Erythroblast (primary cell): ENCODE measurements at places on chromosomes 13 and 19.
A peak's percentile ranks its signal among the peaks of the same experiment; 100 is the strongest.

DNA sequence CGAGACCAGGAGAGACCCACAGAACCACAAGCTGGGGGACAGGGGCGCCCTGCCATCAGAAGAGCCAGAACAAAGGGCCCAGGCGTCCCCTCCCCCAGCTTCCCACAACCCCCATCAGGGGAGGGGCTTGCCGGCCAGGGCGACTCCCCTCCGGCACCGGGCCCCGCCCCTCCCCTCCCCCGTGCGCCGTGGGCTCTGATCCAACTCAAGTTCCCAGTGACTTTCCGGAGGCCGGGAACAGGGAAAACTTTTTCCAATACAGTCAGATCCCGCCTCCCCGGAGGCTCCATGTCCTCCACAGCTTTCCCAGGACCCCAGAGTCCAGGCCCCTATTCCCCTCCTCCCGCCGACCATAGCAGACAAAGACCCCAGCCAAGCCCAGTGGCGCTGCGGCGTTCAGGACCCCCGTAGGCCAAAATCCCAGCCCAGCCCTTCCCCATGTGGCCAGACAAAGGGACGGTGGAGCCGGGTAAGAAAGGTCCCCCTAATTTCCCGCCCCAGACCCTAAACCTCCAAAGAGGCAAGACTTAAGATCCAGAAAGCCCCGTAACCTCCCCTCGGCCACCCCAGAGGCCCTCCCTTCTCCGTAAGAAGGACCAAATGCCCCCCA lies 673 bp downstream of the TEAD2 start:
- no peak for DNase-seq

GRCh38 chr13:45398877-45399276 lies 19.3 kb downstream of the SLC25A30 start:
- DNase-seq: no peak

DNA sequence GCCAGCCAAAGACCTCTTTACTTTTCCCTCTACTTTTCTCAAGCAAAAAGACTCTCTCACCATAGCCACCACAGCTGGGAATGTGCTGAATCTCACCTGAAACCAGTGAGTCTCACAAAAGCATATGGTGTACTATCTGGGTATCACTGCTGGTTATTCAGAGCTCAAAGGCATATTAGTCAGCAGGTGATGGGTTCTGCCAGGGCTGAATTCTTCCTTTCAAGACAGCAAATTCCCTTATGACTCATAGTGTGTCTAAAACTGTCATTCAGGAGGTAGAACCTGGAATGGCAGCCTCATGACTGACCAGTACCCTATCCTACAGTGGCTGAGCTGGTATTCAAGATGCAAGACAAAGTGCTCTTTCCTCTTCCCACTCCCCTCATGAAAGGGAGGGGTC lies 2859.1 kb downstream of the PCDH9 start:
- DNase-seq: no peak

DNA sequence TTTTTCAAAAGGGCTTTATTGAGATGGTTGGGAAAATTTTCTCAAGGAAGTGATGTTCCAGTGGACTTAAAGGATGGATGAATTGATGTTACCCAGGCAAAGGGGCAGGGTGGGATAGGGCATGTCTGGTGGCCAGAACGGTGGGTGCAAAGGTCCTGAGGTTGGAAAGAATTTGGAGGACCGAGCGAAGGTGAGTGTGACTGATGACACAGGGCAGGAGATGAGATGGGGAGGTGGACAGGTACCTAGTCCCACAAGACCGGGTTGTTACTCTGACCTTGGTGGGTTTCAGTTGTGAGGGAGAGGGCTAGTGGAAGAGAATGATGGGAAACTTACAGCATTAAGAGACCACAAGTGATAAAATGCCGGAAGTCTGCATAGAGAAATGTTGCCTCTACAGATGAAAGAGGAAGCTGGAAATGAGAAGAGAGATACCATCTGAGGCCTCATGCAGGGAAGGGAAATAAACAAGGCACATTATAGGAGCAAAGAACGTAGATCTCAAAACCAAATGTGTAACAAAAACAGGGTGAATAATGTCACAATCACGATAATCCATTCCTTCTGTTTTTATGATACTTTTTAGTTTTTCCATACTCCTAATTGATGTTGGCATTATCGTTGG lies 4.5 kb downstream of the ADGRE1 start:
- no peak for DNase-seq

DNA sequence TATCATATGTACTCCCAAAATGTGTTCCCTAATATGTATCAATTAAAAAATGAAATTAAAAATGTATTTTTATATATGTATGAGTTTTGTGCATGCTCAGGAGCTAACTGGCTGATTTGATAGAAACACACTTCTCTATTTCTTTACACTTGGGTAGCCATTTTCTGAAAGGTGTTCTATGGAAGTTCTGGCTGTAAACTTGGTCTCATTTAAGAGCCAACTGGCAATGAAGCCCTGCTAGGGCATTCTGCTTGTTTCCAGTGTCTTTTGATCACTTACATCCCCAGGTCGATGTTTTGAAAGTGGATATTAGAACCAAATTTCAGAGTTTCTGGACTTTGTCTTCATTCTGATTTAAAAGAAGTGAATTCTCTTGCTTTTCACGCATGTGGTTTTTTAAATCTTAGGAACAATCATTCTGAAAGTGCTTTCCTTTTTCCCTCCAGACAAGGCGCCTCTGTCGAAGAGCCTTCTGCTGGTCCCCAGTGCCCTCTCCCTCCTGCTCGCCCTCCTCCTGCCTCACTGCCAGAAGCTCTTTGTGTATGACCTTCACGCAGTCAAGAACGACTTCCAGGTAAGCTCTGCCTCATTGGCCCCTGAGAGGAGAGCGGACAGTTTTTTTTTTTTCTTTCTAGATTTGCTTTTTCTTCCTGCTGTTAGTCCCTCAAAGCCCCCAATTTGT lies 20.1 kb downstream of the GPR18 start:
- no peak for DNase-seq

DNA sequence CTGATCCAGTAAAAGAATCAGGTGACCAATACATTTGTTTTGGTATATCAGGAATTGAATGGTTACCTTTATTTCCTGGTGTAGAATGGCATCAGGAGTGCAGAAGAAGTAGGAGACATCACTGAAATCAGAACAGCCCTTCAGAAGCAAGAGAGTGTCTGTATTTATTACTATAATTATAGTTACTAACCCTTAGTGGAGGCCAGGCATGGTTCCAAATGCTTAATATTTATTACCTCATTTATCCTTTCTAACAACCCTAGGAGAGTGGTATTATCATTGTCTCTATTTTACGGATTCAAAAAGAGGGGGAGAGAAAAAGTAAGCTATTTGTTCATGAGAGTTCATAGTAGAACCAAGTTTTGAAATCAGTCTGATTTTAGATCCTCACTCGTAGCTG lies 1292.9 kb downstream of the PCDH9 start:
- no peak for DNase-seq

DNA sequence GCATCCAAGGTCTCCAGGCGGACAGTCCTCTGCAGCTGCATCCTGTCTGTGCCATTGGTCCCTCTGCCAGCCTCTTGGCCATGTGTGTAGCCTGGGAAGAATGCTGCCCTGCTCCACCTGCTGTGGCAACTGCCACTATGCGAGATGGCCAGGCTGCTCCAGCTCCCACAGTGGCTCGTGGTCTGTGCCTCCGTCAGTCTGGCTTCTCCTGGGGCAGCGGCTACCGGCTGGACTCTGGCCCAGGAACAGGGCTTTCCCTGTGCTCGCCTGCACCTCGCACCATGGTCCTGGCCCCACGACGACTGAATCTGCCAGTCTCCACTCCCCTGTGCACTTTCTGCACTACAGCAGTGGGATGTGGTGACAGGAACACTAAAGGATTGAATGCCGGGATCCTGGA lies 26.7 kb upstream of the FFAR2 start:
- DNase-seq: no peak

DNA sequence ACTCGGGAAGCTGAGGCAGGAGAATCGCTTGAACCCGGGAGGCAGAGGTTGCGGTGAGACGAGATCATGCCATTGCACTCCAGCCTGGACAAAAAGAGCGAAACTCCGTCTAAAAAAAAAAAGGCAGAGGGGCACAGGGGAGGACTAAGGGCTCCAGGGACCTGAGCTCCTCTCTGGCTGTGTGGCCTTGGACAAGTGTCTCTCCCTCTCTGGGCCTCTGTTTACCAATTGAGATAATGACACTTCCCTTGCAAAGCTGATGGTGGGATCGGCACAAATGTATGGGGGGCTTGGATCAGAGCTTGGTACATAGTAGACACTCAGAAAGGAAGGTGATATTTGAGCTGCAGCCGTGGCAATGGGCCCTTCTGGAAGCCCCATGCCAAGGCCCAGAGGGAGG lies 11.4 kb upstream of the SPACA4 start:
- no peak for DNase-seq

DNA sequence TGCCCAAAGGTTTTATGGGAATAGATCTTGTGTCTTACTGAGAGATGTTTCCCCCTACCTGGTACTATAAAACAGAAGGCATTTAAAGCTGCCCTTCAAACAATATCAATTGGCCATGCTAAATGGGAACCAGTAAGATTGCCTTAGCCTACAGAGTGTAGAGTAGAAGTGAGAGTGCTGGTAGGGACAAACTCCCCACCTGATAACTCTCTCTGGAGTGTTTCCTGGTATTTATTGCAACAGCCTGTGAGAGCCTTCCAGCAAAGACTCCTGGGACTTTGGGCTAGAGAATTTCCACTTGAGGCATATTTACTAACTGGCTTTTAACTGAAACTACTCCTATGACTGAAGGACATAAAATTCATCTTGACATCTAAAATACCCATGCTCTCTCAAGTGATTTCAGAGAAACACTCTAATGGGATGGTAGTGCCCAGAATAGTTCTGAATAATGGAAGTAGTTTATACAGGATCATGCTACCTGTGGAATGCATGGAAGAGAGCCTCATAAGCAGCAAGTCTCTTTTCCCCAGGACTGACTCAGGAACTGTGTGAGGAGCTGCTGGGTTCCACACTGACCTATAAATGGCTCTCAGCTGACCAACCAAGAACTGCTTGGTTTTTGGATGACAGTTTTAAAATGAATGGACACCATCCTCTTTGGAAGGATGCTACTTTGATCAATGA lies 132.7 kb upstream of the SLITRK5 start:
- DNase-seq: no peak

- no peak for DNase-seq
These were observed 2.5 kb downstream of the ZNRF4 start for GRCh38 chr19:5457709-5458108.

- no peak for DNase-seq
These were observed 15.7 kb downstream of the RASA3 start for GRCh38 chr13:114116734-114117133.

- DNase-seq: peak; percentile 46
These were observed 18.7 kb downstream of the MLLT1 start for GRCh38 chr19:6260912-6261650.

DNA sequence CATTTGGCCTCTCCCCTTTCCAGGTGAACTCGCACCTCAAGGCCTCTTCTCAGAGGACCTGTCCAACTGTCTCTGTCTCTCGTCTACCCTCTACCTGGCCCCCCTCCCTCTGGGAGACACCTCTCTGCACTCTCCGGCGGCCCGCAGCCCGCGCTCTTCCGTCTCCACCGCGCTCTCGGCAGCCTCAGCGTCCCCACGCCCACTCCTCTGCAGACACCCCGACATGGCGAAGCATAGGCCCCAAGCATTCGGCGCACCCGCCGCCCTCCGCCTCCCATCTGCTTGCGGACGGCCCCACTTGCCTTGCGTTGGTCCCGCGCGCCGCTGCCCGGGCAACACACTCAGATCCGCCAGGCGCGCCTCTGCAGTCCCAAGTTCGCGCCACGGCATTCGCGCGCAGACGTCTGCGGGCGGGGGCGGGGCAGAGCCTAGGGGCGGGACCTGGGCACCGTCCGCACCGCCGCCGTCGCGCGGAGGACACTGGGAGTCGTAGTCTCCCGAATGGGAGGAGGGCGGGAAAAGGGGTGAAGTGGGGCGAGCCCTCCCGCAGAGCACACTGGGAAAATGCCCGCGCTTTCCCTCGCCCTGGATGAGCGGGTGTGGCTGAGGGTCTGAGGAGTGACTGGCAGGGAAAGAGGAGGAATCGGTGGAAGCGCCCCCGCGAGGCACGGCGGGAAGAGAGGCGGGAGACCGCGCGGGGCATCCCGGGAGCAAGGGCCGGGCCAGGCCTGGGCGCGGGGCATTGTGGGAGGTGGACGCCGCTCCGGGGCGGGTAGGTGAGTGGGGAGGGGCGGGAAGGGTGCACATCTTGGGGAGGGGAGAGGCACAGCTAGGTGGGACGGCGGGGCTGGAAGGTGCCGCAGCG lies at the start of the genes LIG1 and ZSWIM9:
TSS of gene LIG1 (minus strand) at position 406 of the 865 bp plus-strand sequence. CDS start 4,778 bp downstream, outside the sequence.
TSS of gene ZSWIM9 (plus strand) at position 742 of the 865 bp plus-strand sequence. CDS start 1,123 bp downstream, outside the sequence.
- DNase-seq: peak; percentile 97

DNA sequence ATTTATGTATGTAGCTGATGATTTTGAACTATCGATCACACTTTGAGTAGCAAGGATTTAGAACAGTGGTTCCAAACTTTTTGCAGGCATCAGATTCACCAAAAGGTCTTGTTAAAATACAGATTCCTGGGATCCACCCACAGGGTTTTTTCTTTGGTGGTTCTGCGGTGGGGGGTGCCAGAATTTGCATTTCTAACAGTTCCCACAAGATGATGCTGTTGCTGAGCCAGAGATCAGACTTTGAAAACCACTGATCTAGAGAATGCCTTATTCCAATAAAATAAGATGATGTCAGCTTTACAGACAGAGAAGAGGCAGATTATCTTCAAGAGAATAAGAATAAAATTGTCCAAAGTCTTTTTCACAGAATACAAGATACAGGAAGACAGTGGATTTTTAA lies 80.9 kb upstream of the SHISA2 start:
- DNase-seq: no peak

- DNase-seq: no peak
These were observed 56.2 kb downstream of the RGCC start for GRCh38 chr13:41513600-41513999.

DNA sequence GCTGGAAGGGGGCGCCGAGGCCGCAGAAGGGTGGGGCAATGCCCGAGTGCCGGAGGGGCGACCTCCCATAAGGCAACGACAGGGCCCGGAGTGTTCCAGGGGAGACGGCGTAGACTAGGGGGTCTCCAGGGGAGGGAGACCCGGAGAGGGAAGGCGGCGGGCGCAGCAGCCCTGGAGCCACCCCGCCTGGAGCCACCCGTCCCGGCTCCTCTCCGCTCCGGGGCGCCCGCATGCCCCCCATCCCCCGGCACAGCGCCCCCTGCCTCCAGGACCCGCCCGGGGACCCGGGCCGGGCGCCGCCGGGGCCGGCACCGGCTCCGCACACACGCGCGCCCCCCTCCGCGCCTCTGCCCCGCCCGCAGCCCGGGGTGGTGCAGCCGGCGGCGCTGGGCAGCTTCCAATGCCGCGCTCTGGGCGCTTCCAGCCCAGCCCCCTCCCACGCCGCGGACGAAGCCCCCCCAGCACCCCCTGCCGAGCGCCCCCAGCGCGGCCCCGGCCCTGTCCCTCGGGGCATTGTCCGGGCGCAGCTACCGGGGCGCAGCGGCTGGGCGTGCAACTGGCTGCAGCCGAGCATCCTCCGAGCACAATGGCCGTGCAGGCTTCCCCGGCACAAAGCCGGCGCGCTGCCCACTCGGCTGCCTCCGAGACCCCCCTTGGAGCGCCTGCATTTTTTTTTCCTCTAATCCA lies 519 bp downstream of the PTPRS start:
- DNase-seq: no peak
